Hair follicle dermal papilla cell (primary cell): ENCODE measurements at places on chromosomes 16 and 17. TPM values are rescaled to one million over a fixed set of nuclear protein-coding genes. Genes with fewer than 3 reads are reported as not detected.

The CCL5 gene
- 0.16 TPM in 1 of 2 replicates, not detected in the other for total RNA-seq

The C16orf96 gene
- total RNA-seq, result under 0.01 and 0.12 TPM in 2 replicates

The SLC13A5 gene
- total RNA-seq, result not detected in 2 replicates

The PLCG2 gene
- 5.0 and 10.3 TPM in 2 replicates for total RNA-seq

The CD300A gene
- not detected in 2 replicates for total RNA-seq

The POLR3E gene
- 22.3 and 27.1 TPM in 2 replicates for total RNA-seq

The GP1BA gene
- not detected in 2 replicates for total RNA-seq

The APOBR gene
- not detected in 2 replicates for total RNA-seq

The HEATR9 gene
- not detected in 2 replicates for total RNA-seq

The CRHR1 gene
- total RNA-seq, result not detected in 2 replicates

The ASPHD1 gene
- total RNA-seq, result 1.5 and 2.1 TPM in 2 replicates

The HLF gene
- 0.24 and 1.3 TPM in 2 replicates for total RNA-seq

The CA7 gene
- total RNA-seq, result not detected in 2 replicates

The CLEC3A gene
- total RNA-seq, result not detected in 2 replicates

The PRR29 gene
- total RNA-seq, result under 0.01 TPM in 1 of 2 replicates, not detected in the other

The IL17C gene
- not detected in 2 replicates for total RNA-seq

The NME1 gene
- total RNA-seq, result 24.5 and 40.9 TPM in 2 replicates

The NCOR1 gene
- total RNA-seq, result 97.9 and 118 TPM in 2 replicates

The ZNF469 gene
- 1.9 and 3.1 TPM in 2 replicates for total RNA-seq

The ANKRD40CL gene
- total RNA-seq, result not detected in 2 replicates

The CACNG3 gene
- not detected in 2 replicates for total RNA-seq

The GLIS2 gene
- total RNA-seq, result 6.0 and 6.6 TPM in 2 replicates

The PDIA2 gene
- total RNA-seq, result not detected in 2 replicates

The CIAPIN1 gene
- total RNA-seq, result 27.7 and 35.0 TPM in 2 replicates

The ZFP3 gene
- total RNA-seq, result 2.7 and 3.1 TPM in 2 replicates

The EVI2B gene
- total RNA-seq, result 0.32 and 1.5 TPM in 2 replicates

The BMERB1 gene
- 108 and 128 TPM in 2 replicates for total RNA-seq

The CDH15 gene
- 0.12 and 0.32 TPM in 2 replicates for total RNA-seq

The TMIGD1 gene
- not detected in 2 replicates for total RNA-seq

The PIRT gene
- total RNA-seq, result not detected in 2 replicates

The FGF11 gene
- total RNA-seq, result 0.97 and 1.8 TPM in 2 replicates

The SLC13A2 gene
- not detected in 2 replicates for total RNA-seq

The MYH8 gene
- not detected in 2 replicates for total RNA-seq

The ZNF232 gene
- total RNA-seq, result 4.2 and 4.3 TPM in 2 replicates

The OTOP2 gene
- total RNA-seq, result not detected in 2 replicates

The CENPT gene
- 35.6 and 36.8 TPM in 2 replicates for total RNA-seq

The WNT3 gene
- total RNA-seq, result 1.8 and 1.9 TPM in 2 replicates

The PABPN1L gene
- total RNA-seq, result not detected in 2 replicates

The CACNG1 gene
- total RNA-seq, result not detected in 2 replicates

The ZNF423 gene
- total RNA-seq, result 1.6 and 2.4 TPM in 2 replicates

The CRISPLD2 gene
- total RNA-seq, result 160 and 200 TPM in 2 replicates

The TBC1D3C gene
- total RNA-seq, result 1.3 TPM in 1 of 2 replicates, not detected in the other

The GUCY2D gene
- not detected in 2 replicates for total RNA-seq

The ITGB3 gene
- 32.0 and 40.4 TPM in 2 replicates for total RNA-seq

The KRT24 gene
- not detected in 2 replicates for total RNA-seq

The FASN gene
- total RNA-seq, result 227 and 302 TPM in 2 replicates

The KRTAP9-6 gene
- total RNA-seq, result not detected in 2 replicates
